Endothelial cell (in vitro differentiated cells): ENCODE measurements at places on chromosomes 7 and 10. TPM values are rescaled to one million over a fixed set of nuclear protein-coding genes. Genes with fewer than 3 reads are reported as not detected.

The GRM3 gene
- total RNA-seq, result not detected

The RAMP3 gene
- total RNA-seq, result 0.62 TPM

The SLIT1 gene
- 0.54 TPM for total RNA-seq

The AKR1C2 gene
- not detected for total RNA-seq

The ATP6V0A4 gene
- not detected for total RNA-seq

The EN2 gene
- total RNA-seq, result 2.1 TPM

The ANKRD30A gene
- not detected for total RNA-seq

The LRRC17 gene
- total RNA-seq, result 0.92 TPM

DNA sequence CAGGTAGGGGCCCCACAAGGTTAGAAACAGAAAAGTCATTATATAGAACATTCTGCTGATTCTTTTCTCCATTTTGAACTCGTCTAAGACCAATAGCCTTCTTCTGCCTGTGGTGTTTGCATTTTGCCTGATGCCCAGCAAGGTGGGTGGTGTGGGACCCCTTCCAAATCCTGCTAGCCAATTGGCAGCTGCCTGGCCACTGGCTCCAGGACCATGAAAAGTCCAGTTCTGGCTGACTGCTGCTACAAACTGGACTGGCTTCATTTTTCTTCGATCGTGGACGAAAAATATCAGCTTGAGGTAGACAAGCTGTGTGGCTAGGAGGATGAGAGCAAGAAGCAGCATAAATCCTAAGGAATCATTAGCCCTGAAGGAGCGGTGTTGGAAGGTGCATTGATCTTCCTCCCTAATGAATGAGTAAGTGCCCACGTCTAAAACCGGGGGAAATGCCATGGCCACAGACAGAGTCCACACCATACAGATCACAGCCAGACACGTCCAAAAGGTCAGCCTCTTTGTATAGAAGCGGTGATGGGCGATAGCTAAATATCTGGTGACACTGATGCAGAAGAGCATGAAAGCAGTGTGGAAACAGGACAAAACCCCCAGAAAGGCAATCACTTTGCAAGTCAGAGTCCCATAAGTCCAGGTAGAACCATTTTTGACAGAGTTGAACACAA is 2.7 kb downstream of the GPR85 start:
- DNase-seq, result no peak

DNA sequence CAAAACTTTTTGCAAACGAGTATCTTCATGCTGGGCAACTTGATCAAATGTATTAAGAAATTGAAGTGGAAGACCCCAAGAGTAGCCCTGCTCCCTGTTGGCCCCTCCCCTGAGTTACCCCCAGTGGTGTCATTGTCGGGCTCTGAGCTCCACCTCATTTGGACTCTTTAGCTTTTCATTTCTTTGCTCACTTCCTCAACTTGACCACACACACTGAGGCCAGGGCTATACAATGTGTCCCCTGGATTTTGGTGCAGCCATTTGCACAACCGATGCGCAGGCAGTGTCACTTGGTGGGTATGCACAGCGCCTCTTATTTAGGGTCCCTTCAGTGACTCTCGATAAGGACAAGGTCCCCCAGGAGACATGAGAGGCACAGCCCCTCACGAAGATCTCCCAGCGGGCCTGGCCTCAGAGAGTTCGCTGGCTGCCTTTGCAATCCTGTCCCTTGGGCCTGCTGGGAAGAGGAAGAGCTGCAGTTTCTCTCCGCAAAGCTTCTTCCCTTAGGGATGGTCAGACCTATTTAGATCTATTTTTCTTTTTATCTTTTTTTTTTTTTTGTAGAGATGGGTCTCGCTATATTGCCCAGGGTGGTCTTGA is 2.5 kb upstream of the MUC3A start:
- no peak for DNase-seq

DNA sequence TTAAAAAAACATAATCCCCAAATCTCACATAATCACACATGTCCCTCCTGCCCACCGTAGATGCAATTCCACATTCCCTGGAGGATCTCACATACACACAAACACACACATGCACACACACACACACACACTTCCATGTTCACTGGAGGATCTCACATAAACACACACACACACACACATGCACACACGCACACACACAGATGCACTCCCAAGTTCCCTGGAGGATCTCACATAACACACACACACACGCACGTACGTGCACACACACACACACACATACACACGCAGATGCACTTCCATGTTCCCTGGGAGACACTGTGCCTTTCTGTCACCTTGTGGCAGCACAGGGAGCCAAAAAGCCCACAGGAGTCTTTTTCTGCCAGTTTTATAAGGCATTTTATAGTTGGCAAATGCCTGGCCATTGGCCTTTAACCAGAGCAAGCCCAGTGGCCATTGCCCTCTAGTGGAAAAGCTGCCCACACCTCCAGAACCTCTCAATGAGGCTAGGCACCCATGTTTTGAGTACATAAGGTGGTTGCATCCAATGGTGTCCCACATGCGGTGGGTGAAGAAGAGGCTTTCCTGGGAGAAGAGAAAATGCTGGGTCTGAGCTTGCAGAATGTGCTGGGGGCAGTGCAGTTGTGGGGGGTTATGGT is 115.4 kb upstream of the ACBD5 start:
- no peak for DNase-seq

DNA sequence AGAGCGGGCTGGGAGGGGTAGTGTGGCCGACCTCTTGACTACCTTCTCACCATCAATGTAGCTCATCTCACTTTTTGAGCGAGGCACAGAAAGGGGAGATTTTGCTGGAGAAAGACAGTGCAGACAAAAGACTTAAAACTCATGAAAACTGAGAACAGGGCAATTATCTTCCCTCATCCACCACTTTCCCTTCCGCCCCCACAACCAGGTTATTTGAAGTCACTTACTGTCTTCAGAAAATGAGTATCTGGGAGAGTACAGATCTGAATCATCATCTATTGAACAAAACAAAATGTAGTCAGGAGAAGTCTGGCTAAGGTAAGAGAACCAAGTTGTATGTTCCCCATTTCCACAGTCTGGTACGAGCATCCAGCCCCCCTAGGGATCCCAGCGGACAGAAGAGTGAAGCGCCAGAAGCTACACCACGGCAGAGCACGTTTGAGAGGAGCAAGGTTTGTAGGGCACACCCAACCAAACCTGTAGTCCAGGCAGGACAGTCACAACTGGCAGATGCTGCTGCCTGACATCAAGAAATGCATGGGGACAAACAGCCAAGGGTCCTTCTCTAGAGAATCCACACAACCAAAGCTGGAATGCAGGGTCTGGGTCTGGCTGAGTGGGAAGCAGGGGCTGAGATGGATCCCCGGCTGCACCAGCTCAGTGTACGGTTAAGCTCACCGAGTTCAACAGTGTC is 93.4 kb upstream of the PDLIM1 start:
- no peak for DNase-seq

- DNase-seq, result no peak
Observed at GRCh38 chr10:132094581-132095234, 29.0 kb downstream of the JAKMIP3 start.

DNA sequence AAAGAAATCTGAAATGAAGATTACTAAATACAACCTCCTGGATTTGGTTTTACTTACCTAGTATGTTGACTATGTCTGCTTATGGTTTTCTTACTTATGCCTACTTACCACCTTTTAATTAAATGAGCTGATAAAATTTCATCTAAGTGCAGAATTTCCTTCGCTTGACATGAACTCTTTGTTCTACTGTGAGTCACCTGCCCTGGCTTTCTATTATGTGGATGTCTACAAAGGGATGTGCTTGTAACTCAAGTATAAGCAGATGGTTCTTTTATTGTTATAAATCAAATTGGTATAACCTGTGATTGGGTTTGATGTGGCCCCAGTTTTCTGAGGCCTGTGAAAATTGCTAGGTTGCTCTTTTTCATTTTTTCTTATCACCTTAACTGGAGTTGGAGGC is 389.1 kb upstream of the ANKRD30A start:
- no peak for DNase-seq

- DNase-seq, result no peak
Observed at GRCh38 chr10:54318470-54318869, 482.6 kb downstream of the PCDH15 start.

DNA sequence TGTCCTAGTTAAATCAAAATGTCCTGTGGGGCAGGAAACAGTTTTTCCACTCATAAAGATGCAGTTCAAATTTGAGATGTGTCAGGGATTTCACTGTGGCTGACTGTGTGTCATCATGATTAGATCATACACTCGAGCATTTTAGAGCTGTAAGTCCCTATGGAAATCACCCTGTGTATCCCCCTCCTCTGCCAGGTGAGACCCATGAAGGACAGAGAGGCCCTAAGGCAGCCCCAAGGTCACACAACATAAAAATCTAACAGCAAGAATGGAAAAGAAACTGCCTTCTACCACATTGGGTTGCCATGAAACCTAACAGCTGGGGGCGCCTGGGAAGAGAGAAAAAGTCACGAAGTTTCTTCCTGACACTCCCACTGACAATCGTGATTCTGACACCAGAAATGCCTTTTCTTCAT is 135.8 kb downstream of the KCNMA1 start:
- no peak for DNase-seq

DNA sequence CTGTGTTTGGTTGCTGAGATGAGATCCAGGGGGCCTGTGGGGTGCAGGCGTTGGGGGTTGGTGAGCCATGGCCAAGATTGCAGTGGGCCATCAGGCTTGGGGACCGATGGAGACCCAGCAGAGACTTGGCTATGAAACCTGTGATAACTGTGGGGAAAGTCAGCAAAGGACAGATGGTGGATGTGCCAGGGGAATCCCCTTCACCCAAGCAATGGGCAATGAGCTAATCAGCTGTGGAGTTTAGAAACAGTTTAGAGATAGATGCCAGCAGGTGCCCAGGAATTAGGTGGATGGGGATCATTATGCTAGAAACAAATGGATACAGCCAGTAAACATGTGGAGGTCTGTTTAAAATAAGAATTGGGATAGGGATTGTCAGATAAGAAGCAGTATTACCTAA is 151.4 kb upstream of the FERD3L start:
- DNase-seq, result no peak

DNA sequence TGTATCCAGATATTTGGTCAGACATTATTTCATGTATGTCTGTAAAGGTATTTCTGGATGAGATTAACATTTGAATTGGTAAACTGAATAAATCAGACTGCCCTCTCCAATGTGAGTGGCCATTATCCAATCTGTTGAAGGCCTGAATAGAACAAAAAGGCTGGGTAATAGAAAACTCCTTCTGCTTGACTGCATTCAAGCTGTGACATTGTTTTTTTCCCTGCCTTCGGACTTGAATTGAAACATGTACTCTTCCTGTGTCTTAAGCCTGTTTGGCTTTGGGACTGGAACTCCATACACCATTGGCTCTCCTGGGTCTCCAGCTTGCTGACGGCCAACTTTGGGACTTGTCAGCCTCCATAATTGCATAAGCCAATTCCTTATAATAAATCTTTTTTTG is 36.0 kb upstream of the ARHGAP21 start:
- DNase-seq, result no peak

DNA sequence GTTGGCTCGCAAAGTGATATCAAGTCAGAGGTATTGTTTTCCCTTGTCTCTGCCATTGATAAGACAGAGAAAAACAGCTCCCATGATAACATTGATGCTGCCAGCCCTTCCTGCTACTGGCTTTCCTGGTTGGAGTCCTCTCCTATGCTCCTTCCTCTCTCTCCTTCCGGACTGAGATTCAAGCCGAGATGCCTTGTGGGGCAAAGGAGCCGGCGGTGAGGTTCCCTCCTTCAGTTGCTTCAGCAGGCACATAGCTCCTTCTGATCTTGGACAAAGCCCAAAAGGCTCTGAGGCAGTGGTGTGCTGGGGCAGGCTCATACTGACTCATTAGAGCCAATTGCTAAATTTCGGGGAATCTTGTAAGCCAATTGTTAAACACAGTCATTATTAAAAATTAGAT is 8.8 kb upstream of the ZCCHC24 start:
- DNase-seq, result no peak

DNA sequence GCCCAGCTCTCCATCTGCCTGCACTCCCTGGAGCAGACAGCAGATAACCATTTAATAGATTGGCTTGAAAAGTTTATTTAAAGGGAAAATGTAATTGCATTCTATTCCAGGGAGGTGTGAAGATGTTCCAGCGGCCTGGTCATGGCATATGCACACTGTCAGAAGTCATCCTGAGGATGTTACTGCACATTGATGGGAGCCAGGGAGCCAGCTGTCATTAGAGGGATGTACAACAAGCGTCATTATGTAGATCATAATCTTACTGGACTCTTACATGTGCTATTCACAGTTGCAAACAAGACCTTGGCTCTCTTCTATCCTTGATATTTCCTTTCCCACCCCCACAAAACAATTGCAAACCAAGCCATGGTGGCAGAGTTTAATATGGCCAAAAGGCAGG is 65.4 kb downstream of the FAM204A start:
- DNase-seq, result no peak

GRCh38 chr10:21456160-21456559 is 69.3 kb downstream of the SKIDA1 start:
- no peak for DNase-seq

DNA sequence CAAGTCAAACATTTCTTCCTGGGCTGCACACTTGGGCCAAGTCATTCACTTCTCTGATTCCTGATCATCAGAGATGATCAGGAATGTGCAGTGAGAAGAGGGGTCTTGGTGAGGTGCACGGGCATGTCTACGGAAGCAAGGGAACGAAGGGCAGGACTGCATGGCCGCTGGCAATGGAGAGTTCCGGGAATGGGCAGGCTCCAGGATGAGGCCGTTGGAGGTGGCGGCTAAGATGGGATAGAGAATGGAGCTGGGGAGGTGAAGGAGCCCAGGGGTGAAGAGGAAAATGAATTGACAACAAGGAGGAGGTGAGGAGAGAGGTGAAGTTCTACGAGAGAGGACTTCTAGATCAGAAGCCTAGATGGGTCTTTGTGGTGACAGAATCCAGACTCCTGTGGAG is 260.0 kb downstream of the GRID1 start:
- DNase-seq, result no peak

DNA sequence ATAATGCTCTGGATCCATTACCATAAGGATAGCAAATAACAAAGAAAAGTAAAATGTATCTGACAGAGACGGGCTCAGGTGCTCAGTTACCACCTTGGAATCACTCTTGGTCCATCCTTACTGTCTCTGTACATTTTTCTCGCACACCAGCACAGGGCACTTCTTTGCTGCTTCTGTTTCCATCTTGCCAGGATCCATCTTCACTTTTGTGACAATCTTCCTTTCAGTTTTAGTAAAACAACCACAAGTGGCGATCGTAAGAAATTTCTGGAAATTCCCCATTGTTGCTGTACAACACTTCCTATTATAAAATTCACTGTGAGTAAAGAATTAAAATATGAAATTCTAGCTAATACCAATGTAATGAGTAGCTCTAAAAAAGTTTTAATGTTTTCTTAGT is 695.5 kb downstream of the GRM8 start:
- DNase-seq, result no peak

- DNase-seq, result peak; percentile 91
Observed at GRCh38 chr10:121598263-121599249, at the start of gene FGFR2. FGFR2 (minus strand) TSS chr10:121598444; CDS start chr10:121593817, 4,627 bp downstream.

GRCh38 chr10:52226197-52226847 is 87.8 kb upstream of the DKK1 start:
- DNase-seq, result no peak

GRCh38 chr7:65722361-65722792 is 150.5 kb upstream of the VKORC1L1 start:
- peak; percentile 52 for DNase-seq

GRCh38 chr10:71990706-71991269 is 26.6 kb downstream of the CHST3 start:
- no peak for DNase-seq
